Stimulated activated CD8-positive, alpha-beta memory T cell treated with anti-CD3 and anti-CD28 coated beads, Interleukin-4, amount 100 ng/mL, for 1 hour (primary cell): ENCODE measurements at places on chromosomes 13 and 19.

DNA sequence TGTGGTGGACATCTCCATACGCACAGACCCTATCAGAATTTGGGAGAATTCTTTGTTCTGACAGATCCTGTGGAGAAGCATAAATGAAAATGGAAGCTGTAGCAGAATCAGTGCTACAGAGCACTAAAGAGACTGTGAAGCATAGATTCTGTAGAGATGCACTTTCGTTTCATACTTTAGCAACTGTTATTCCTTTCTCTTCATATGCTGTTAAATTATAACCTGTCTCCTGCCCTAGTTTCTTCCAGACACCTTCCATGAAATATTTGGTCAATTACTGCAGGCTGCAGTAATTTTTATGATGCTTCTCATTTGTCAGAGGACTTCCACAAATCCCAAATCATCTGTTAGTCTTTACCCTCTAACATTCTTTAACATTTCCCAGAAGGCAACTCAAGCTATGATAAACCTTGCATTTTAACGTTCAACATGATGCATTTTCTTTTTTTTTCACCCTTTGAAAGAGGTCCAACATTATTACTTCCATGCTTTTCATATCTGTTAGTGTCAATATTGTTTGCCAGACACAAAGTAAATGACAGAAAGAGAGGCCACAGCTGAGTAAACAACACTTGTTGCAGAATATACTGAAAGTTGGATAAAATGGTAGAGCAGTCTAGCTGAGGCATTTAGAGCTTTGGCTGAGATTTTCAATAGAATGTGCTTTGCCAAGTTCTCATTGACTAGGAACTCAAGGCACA, 412.7 kb downstream of the LMO7 start:
- no peak for DNase-seq

- no peak for DNase-seq
Measured at GRCh38 chr19:6744381-6745301, 5.2 kb downstream of the TRIP10 start.

GRCh38 chr13:26557393-26558073, at the start of gene WASF3:
Gene WASF3, plus strand, starts transcription at chr13:26557683. Its CDS starts 84,588 bp downstream, at chr13:26642271.
- DNase-seq: no peak

GRCh38 chr13:39586151-39586550, 16.8 kb downstream of the LHFPL6 start:
- DNase-seq: no peak

- DNase-seq: no peak
Measured at GRCh38 chr13:46389457-46390451, 2.7 kb upstream of the RUBCNL start.

GRCh38 chr13:39904959-39905358, 249.5 kb downstream of the COG6 start:
- DNase-seq: no peak

DNA sequence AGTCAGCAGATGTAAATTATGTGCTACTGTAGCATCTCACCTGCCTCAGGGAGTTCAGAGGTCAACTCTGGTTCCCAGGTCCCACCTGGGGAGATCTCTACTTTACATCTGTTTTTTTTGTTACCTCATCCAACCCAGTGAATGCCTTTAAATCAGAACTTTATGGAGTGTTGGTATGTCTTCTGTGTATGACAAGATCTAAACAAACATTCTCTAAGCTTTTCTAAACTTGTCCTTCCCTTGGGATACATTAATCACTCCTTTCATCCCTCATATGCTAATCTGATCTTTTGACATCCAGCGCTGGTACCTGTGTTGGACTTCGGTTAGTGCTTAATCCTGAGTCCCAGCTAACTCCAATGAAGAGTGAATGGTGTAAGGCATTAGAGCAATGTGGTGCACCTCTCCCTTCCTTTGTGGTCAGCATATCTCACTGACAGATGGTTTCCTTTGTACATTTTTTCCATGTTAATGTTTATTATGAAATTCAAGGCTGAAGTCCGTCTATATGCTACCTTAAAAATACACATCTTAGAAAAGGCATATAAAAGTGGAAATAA, 213.4 kb downstream of the ABCC4 start:
- no peak for DNase-seq

GRCh38 chr13:107192289-107192688, 624.4 kb upstream of the ARGLU1 start:
- no peak for DNase-seq

GRCh38 chr19:58002384-58003173, at the start of gene ZNF606:
Gene ZNF606, minus strand, starts transcription at chr19:58002820. Its CDS starts 1,501 bp downstream, at chr19:58001319.
- peak; percentile 73 for DNase-seq

- DNase-seq: no peak
Measured at GRCh38 chr19:30222992-30223865, 149.0 kb upstream of the ZNF536 start.

GRCh38 chr19:11091703-11092153, 2.5 kb downstream of the LDLR start:
- DNase-seq: no peak

GRCh38 chr13:50636007-50636704, 207.3 kb downstream of the DLEU7 start:
- no peak for DNase-seq

- no peak for DNase-seq
Measured at GRCh38 chr13:41463838-41464602, 6.7 kb downstream of the RGCC start.

DNA sequence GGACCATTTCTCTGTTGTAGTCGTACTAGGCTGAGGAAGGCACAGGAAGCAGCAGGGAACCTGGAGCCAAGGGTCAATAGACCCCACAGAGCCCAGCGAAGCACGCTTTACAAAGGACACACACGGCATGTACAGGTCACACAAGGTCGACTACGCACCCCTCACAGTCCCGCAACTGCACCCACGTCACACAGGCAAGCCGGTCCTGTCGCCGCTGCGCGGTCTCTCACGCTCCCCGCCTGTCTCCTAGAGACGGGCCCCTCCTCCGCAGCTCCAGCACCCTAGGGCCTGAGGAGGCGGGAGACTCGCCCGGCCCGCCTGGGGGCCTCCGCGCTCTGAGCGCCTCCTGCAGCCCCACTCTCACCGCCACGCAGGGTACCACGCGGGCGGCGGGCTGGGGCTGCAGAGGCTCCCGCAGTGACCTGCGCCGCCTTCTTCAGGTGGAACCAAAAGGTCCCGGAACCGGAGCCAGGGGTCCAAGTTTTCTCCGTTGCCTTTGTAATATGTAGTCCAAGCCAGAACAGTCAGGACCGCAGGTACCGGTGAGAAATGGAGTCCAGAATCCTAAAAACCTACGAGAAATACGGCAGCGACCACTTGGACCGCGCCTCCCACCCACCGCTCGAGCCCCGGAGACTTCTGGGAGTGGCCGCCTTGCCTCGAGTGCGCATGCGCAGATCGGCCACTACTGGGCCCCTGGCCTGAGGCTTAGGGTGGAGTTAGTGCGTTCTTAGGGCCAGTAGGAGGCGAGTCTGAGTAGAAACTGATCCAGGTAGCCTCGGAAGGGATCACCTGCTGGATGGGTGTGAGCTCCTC, at the start of gene ZNF607:
ZNF607 (minus strand) TSS at position 651 of the 816 bp plus-strand sequence. CDS start 8,143 bp downstream, outside the sequence.
- DNase-seq: peak; percentile 43

DNA sequence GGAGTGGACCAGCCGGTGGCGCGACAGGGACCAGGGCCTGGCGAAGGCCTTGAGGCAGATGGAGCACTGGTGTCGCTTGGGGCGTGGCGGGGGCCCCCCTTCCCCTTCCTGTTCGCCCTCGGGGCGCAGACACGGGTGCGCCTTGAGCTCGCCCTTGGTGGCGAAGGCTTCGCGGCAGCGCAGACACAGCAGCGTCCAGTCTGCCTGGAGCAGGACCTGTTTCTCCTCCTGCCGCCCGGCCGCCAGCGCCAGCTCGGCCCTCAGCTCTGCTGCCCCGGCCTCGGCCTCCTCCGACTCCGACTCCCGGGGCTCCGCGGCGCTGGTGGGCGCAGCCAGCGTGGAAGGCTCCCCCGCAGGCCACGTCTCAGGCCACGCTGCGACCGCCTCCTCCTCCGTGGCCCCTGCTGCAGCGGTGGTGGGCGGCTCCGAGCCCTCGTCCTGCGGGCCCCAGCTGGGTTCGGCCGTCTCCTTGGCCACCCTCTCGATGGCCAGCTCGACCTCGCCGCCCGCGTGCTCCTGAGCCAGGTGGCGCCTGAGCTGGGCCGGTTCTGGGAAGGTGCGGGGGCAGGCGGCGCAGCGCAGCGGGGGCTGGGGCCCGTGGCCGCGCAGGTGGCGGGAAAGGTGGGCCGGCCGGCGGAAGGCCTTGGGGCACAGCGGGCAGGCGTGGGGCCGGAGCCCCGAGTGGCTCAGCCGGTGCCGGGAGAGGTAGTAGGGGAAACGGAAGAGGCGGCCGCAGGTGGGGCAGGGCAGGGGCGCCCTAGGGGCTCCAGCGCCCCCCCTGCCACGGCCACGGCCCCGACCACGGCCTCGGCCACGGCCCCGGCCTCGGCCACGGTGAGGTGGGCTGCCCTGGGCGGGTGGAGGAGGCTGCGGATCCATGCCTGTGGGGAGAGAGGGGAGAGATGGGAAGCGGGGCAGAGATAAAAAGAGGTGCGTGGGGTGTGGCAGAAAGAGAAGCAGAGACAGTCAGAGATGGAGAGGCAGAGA, 1.6 kb downstream of the ZNF579 start:
- no peak for DNase-seq

DNA sequence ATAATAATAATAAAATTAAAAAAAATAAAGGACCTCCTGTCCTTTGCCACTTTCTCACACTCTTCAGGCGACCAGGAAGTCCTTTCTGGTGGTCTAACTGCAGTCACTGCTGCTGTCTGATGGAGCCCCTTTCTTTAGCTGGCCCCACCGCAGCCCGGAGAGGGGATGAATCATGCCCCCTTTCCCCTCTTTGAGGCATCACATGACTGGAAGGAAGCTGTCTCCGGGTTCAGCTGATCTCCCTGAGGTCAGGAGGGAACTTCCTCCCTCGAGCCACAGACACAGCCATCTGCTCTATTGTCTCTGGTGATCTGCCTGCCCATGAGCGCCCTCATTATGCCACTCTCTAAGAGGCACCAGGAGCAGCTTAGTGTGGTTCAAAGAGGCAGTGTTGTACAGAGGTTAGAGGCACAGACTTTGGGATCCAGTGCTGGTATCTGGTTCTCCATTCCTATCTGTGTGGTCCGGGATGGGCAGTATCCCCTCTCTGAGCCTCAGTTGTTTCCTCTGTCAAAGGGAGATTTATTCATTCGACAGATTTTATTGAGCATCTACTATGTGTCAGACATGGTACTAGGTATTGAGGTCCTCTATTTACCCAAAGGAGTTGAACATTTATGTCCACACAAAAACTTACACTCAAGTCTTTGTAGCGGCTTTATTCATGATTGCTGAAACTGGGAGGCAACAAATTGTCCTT, 30.0 kb downstream of the VAV1 start:
- DNase-seq: peak; percentile 47

GRCh38 chr19:35086455-35086854, 29.2 kb upstream of the FXYD3 start:
- DNase-seq: no peak

DNA sequence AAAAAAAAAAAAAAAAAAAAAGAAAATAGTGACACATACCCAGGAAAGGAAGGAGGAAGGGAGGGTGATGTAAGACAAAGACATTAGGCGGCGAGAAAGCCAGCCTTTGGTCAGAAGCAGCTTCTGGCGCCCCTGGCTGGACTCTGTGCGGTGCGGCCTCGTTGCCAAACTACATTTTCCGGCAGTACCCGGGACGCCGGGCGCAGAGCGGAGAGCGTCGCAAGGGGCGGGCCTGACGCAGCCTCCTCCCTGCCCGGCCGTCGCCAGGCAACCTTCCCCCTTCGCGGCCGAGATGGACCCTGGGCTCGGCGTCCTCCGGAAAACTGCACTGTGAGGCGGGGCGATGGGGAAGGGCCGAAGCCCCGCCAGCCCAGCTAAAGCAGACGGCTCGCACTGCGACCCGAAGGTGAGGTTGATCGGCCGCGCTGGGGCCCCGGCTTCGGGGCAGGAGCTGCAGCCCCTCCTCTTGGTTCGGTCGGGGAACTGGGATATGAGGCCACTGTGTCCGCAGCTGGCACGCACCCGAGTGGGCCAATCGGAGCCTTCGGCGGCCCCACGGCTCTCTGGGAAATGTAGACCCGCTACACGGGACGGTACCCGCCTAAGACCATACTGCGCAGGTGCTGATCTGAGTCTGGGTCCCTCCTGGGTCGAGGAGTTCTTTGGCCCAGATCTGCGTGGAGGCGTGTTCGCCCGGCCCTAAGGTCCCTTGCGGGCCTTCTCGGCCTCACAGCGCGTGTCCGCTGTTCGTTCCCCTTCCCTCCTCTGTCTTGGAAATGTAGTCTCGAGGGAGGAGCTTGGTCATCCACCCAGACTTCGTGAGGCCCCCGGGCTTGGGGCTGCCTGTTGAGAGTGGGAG, 2.3 kb upstream of the MZF1 start:
- no peak for DNase-seq

- DNase-seq: no peak
Measured at GRCh38 chr19:11223200-11223599, 16.2 kb upstream of the ANGPTL8 start.

- no peak for DNase-seq
Measured at GRCh38 chr13:114230117-114230516, 4.6 kb upstream of the CDC16 start.

- DNase-seq: no peak
Measured at GRCh38 chr19:27774337-27774736, 1438.6 kb downstream of the UQCRFS1 start.

DNA sequence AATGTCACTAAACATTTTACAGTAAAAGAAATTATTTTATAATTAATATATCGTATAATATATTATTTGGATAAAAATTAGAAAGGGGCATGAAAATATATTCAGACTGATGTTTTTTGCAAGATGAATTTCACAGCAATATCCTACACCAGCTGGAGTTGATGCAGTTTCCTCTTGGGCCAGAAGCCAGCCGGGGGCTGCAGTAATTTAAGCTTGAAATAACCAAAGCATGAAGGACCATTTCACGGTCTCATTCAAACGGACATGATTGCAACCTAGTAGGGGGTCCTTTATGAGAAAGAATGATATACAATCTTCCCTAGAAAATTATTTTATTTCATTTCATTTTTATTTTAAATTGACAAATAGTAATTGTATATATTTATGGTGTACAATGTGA, 797.2 kb upstream of the PCDH9 start:
- DNase-seq: no peak

- no peak for DNase-seq
Measured at GRCh38 chr19:45527731-45528130, 20.5 kb downstream of the VASP start.

GRCh38 chr19:19404879-19405860, at the start of gene GATAD2A:
Gene GATAD2A, plus strand, starts transcription at chr19:19405675. Its CDS starts 59,671 bp downstream, at chr19:19465346.
- DNase-seq: peak; percentile 91

GRCh38 chr13:90968166-90968904, 379.2 kb upstream of the MIR17HG start:
- DNase-seq: no peak

DNA sequence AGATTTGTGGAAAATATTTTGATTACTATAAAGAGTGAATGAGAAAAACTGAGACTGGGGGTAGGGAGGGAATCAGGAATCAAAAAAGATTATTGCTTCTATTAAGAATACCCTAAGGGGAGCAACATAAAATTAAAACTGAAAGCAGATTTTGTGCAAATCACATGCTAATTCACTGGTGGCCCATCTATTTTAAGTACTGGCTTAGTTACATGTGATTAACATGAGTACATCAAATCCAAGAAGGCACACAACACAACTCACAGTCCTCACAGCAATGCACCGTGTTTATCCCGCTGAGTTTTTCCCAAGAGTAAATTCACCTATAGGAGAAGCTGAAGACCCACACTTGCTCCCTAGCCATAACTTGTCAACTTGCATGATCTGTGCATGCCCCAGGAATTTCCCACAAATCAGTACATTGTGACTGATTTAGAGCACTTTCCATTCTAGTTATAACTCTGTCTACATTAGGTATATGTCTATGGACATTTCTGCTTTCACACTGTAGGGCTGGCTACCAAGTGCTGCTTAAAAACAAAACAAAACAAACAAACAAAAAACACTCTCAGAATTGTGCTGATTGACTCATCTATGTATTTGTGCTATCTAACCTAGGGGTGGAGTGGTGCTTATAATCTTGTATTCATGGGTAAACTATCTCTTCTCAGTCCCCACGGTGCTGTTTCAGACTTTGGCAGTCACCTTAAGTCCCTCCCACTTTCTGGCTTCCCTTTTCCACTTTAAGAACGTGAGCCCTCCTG, 24.3 kb downstream of the AMER2 start:
- no peak for DNase-seq
